ENCODE measurements at places on chromosomes 1 and 21.

- DNase-seq = no peak
These were observed 2.2 kb downstream of the AVPR1B start for GRCh38 chr1:206114692-206115640.

GRCh38 chr21:34612557-34612956 is 2.4 kb downstream of the RCAN1 start:
- no peak for DNase-seq

GRCh38 chr1:150554086-150554452 is 4.9 kb downstream of the ADAMTSL4 start:
- no peak for DNase-seq

- no peak for DNase-seq
These were observed 2.5 kb downstream of the MRPL9 start for GRCh38 chr1:151760597-151761385.

GRCh38 chr21:25494804-25495203 is 112.5 kb downstream of the MRPL39 start:
- no peak for DNase-seq
